ENCODE measurements at places on chromosomes 5 and 9.
A peak's percentile ranks its signal among the peaks of the same experiment; 100 is the strongest.

DNA sequence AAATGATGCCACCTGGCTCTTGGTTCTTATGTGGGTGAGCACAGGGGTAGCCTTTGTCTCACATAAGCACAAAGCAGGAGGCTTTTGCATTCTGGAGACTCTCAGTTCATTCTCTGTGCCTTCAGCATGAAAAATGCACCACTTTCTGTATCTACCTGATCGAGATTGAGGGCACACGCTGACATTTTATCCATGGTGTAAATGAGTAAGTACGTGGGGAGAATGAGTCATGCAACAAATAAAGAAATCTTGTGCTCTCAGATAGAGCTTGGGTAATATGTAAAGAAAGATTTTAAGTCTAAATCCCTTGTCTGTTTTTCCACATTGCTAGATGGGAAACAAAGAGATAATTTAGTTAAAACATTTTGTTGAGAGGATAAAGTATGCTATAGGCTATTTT, 607.2 kb upstream of the WWC1 start:
- DNase-seq: no peak

DNA sequence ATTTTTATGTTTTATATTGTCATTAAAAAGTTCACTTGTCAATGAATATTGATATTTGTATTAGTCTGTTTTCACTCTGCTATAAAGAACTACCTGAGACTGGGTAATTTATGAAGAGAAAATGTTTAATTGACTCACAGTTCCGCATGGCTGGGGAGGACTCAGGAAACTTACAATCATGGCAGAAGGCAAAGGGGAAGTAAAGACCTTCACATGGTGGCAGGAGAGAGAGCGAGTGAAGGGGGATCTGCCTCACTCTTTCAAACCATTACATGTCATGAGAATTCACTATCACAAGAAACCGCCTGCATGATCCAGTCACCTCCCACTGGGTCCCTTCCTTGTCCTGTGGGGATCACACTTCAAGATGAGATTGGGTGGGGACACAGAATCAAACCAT, 27.4 kb downstream of the SRD5A1 start:
- no peak for DNase-seq

GRCh38 chr5:39449591-39449990, 24.8 kb upstream of the DAB2 start:
- no peak for DNase-seq

DNA sequence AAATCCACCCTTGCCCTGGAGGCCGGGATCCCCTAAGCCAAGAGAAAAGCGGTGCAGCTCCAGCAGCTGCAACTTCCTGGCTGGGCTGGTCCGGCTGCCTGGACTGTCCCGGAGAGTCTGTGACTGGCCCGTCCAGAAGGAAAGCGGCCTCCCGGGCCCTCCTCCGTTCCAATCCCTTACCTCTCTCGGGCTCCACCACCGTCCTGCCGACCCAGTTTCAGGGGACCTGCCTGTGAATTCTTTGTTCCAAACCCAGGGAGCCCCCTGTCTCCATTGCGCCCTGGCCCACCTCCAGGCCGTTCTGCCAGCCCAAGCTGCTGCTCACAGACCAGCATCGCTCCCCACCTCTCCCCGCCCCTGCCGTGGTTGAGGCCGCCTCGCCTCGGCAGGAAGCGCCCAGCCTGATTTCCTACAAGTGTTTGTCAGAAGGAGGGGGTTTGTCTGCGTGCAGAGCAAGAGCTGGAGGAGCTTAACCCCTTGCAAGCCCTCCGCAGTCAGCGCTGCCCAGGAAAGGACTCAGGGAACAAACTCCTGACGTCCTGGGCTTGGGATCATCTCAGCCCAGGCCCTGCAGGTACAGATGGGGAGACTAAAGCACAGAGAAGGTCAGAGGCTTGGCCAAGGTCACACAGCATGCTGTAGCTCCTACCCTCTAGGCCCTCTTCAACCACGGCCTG, at the start of gene AKNA:
TSS of gene AKNA (minus strand) at position 303 of the 677 bp plus-strand sequence. CDS start 6,649 bp downstream, outside the sequence.
- DNase-seq: peak; percentile 31

DNA sequence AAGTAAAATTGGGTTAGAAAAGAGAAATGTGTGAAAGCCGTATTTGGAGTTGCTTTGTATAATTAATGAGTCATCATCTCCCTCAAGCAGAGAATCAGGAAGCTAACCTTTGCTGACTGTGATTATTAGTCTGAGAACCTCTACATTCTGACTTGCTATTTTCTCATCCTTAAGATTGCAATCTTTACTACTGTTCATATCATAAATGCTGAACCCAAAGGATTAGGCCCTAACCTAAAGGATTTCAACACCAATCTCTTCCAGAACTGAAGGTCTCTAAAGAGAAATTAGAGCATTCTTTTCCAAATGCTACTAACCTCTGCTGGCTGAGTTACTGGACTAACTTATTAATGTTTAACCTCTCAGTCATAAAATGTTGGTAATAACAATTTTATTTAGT, 538.1 kb upstream of the MEF2C start:
- DNase-seq: no peak

GRCh38 chr5:135304352-135305221, 94.4 kb downstream of the MACROH2A1 start:
- no peak for DNase-seq

Measured in NCI-H524 treated with DMSO at 0.1 percent for 48 hours (cell line).